ENCODE measurements at places on chromosomes 5 and 9. TPM values are rescaled to one million over a fixed set of nuclear protein-coding genes. Genes with fewer than 3 reads are reported as not detected.

DNA sequence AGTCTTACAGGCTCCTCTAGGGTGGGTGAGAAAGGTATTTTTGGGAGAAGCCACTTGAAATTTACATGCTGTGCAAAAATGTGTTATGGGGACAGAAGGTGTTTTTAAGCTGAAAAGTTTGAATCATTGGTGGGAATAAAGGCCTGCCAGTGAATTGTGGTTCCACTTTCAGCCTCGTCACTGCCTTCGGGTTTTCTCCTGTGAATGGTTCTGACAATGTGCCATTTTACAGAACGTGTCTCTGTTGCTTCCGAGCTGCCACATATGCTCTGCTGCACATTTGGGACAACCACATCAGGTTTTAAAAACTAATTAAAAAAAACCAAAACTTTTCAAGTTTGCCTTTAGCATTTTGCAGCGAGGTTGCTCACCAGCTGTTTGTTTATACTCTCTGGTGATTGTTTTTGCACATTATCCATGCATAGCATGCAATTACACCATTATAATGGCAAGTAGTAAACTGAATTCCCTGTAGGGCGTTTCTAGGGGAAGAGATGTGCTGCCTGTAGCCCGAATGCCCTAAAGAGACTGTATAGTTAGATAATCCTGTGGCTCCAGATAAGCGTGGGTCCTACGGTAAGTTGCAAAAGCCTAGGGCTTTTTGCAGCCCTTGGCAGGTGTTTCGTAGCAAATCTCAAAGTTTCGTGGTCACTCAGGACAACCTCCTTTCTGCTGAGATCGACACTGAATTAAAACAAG, 40.1 kb upstream of the SUB1 start:
- no peak for DNase-seq

DNA sequence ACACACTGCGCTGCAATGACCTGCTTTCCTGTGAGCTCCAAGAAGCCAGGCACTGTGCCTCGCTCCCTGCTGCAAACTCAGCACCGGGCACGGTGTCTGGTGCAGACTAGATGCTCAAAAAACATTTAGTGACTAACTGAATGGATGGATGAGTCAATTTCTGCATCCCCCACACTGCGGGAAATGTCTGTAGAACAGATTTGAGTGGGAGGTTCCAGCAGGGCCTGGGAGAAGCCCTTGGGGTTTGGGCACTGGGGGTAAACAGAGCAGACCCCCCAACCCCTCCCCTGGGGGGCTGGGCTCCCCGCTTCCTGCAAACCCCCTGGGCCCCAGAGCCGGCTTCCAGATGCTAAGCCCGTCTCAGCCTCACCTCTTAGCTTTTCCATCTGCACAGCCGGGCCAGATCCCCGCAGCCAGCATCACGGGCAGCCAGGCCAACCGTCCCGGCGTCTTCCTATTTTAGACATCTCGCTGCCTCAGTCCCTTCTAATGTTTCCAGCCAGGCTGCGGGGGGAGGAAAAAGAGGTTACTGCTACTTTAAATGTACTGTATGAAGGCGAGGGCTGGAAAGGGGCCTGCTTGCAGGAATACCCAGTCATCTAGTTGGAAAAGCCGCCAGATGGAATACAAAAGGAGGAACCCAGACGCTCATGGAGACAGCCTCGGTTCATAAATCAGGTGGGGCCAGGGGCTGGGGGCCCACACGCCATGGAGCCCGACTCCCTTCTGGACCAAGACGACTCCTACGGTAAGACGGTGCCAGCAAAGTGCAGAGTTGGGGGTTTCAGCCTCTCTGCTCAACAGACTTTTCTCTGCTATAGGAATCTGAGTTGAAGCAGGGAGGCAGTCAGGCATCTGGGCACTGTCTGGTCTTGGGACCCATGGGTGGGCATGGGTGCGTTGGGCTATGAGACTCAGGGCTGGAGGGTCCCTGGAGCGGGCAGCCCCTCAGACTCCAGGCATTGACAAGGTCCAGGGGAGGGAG, 67.1 kb upstream of the GGTA1 start:
- no peak for DNase-seq

DNA sequence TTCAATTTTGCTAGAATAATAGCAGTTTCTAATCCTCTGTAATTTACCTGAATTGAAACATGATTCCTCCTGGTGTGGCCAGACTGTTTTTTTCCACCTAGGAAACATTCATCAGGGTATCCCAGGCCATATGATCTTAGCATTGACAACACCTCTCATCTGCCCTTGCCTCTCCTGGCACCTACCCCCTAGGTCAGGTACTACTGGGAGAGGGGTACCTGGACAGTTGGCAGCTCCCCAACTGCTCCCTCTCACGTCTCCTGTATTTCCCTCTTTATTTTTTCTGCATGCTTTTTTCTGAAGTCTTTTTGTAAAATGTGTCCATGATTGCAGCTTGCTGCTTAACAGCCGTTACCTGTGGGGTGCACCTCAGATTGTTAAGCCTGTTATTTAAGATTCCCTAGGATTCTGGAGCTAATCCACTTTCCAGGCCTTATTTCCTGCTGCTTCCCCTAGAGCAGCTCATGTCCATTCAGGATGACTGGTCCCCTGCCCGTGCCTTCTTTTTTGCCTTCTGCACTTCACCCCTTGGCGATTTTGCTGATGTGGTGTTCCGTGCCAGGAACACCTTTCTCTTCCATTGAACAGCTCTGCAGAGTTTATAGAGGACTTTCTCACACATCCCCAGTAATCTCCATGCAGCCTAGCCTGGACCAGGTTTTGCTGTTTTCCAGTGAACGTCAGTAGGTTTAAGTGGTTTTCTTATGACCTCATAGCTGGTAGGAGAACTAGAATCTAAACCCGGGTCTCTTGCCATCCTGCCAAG, 33.6 kb downstream of the SNX30 start:
- DNase-seq, result no peak

DNA sequence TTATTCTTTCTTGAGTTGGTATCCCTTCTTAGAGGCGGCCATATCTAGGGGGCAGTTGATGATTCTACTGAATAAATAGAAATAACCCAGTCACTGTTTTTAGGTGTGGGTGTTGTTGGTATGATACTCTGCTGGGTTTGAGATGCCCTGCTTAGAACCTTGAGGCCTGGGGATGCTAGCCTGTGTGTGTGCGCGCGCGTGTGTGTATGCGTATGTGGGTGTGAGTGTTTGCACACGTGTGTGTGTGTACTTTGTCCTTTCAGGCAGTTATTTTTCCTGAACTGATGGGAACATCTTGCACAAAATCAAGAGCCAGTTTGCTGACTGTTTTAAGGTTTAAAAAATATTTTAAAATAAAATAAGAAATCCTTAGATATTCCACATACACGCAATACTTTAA, 3.3 kb downstream of the SLC28A3 start:
- DNase-seq, result no peak

The TXNDC8 gene
- not detected for polyA plus RNA-seq

Data from renal pelvis (tissue), 12 donors.